Type B pancreatic cell (in vitro differentiated cells): ENCODE measurements at places on chromosomes 2 and 18. TPM values are rescaled to one million over a fixed set of nuclear protein-coding genes. Genes with fewer than 3 reads are reported as not detected.

- no peaks in the 10 kb centered on the region for H3K4me1 ChIP-seq
- no peak for DNase-seq
- peaks cover 3% of the 10 kb centered on the region for H3K36me3 ChIP-seq
- H3K27ac ChIP-seq = no peak overlapping the region
These were observed 83.6 kb downstream of the ACVR1 start for GRCh38 chr2:157792335-157793052.

Gene TMEM200C
- total RNA-seq = 3.0 and 26.1 TPM in 2 replicates

DNA sequence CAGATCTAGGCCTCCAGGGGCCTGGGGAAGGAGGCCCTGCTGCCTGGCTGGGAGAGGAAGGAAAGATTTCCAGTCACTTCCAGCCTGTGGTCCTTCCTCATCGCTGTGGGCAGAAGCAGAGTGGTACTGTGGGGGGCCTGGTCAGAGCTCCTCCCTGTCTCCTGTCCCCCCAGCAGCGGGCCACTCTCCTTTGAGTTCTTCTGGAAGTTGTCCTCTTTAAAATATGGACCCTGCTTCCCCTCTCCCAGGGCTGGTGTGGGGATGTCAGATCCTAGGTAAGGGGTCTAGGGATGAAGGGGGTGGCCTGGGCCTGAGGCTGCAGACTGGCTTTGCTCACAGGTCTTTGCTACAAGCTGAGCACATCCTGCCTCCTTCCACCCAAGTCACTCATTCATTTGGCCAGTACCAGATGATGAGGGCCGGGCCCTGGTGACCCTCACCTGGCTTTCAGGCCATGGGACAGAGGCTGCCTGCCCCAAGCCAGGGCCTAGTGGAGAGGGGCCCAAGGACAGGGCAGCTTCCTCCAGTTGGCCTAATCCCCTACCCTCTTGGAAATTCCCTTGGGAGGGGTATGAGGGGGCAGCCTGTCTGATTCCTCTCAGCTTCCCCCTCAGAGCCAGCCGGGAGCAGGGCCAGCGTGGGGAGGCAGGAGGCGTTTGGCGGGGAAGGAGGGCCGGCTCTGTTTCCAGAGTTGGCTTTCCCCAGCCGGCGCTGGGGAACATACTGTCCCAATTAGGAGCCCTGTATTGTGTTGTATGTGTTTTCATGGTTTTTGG is 231.9 kb downstream of the DYSF start:
- peaks cover 17% of the 10 kb centered on the region for H3K4me1 ChIP-seq
- DNase-seq = no peak
- no peak overlapping the region for H3K27ac ChIP-seq
- peaks cover 15% of the 10 kb centered on the region for H3K27me3 ChIP-seq

Gene NCKAP5
- 7.7 and 11.2 TPM in 2 replicates for total RNA-seq

- peak overlapping the region; percentile 40 for H3K4me3 ChIP-seq
- H3K27me3 ChIP-seq = no peaks in the 10 kb centered on the region
- DNase-seq = no peak
- no peaks in the 10 kb centered on the region for H3K36me3 ChIP-seq
These were observed 75.8 kb downstream of the SDC1 start for GRCh38 chr2:20148923-20149702.

- H3K27me3 ChIP-seq = peaks cover 40% of the 10 kb centered on the region
- peaks cover 22% of the 10 kb centered on the region for H3K4me1 ChIP-seq
- no peak for DNase-seq
- no peaks in the 10 kb centered on the region for H3K36me3 ChIP-seq
- no peak overlapping the region for H3K27ac ChIP-seq
These were observed 4.4 kb downstream of the NFATC1 start for GRCh38 chr18:79400091-79400590.

Gene DAW1
- total RNA-seq = 0.80 TPM in 1 of 2 replicates, not detected in the other

Gene AGXT
- total RNA-seq = 0.51 and 1.00 TPM in 2 replicates

DNA sequence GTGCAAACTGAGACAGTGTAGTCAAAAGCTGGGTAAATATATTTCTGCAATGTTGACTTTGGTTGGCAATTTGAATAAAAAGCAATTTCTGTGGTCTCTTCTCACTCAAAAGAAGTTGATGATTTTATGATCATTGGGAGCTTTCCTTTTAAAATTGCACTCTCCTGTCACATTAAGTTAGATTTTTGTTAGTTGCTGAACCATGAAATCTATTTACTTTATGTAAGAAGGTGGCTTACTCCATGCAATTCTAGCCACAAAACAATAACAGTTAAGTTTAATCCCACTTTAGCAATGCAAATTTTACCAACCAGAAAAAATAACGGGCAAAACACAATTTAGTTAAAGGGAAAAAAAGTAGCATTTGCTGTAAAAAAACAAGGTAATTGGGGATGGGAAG is 48.3 kb downstream of the DLGAP1 start:
- no peaks in the 10 kb centered on the region for H3K36me3 ChIP-seq
- no peak for DNase-seq
- no peaks in the 10 kb centered on the region for H3K27me3 ChIP-seq
- H3K4me1 ChIP-seq = no peaks in the 10 kb centered on the region

DNA sequence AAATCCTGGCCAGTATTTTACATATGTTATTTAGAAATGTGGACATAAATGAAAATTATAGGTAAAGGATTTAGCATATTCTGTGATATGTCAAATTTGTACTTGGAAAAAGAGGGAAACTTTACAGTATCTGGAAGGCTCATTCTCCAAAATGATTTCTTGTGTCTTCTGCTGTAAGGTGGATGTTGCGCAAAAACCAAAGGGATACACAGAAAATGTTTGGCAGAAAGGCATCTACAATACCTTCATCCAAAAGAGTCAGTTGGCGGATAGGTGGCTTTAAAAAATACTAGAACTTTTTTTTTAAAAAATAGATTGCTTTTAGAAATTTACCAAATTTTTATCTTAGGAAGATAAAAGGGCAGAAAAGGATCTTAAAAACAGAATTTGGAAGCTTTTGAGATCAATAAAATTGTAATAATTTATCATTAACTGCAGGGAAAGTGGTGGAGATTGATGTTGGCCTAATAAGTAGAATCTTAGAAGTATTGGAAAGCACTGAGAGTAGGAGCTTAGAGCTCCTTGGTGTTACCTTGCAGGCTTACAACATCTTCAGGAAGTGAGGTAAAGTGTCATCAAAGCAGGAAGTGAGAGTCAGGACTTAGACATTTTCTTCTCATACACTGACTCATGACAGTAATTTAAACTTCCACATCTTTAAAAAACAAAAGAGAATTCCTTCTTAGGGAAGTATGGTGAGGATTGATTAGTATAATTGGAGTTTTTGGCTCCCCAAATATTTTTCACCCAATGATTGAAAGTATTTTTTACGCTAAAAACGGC is 2.1 kb downstream of the NABP1 start:
- no peaks in the 10 kb centered on the region for H3K27me3 ChIP-seq
- H3K27ac ChIP-seq = peak overlapping the region; percentile 89
- H3K4me1 ChIP-seq = peaks cover 30% of the 10 kb centered on the region
- H3K36me3 ChIP-seq = peaks cover 15% of the 10 kb centered on the region

DNA sequence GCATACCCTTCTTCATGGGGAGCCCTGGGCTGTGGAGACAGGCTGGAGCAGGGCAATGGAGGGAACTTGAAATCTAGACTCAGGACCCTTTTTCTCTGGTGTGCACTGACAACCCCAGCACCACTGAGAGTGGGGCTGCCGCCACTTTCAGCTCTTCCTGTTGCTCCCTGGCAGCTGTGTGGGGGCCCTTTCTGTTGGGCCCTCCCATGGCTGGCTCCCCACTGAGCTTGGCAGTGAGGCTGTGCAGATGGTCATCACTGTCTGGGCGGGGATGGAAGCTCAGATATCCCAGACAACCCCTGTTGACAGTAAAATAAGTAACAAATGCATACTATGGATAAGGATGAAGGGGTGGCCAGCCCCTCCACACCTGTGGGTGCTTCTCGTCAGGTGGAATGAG is 6.7 kb downstream of the MYO7B start:
- peaks cover 14% of the 10 kb centered on the region for H3K4me1 ChIP-seq
- H3K27ac ChIP-seq = no peak overlapping the region

DNA sequence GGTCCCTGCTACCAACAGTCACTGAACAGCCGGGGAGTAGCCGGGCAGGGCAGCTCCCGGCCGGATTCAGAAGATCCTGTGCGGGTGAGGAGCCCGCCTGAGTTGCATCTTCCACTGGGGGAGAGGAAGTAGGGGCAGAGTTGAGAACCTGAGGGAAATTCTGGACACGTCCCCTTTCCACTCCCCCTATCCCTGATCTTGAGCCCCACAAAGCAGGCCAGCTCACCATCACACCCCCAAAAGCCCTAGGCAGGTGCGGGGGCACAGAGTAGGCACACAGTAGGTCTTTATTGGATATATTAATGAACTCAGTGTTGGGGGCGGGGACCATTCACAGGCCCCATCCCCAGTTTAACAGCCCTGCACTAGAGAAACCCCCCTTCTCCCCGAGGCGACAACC is 81.9 kb upstream of the UXS1 start:
- DNase-seq = no peak
- peaks cover 3% of the 10 kb centered on the region for H3K36me3 ChIP-seq
- no peak overlapping the region for H3K4me3 ChIP-seq
- peaks cover 33% of the 10 kb centered on the region for H3K4me1 ChIP-seq

- no peak for DNase-seq
- no peaks in the 10 kb centered on the region for H3K27me3 ChIP-seq
- no peak overlapping the region for H3K27ac ChIP-seq
- H3K36me3 ChIP-seq = peaks cover 7% of the 10 kb centered on the region
- H3K4me3 ChIP-seq = no peak overlapping the region
- peaks cover 10% of the 10 kb centered on the region for H3K4me1 ChIP-seq
These were observed 25.2 kb downstream of the MOCOS start for GRCh38 chr18:36212301-36213171.

- no peak overlapping the region for H3K27ac ChIP-seq
- no peaks in the 10 kb centered on the region for H3K27me3 ChIP-seq
- no peak for DNase-seq
- H3K36me3 ChIP-seq = no peaks in the 10 kb centered on the region
These were observed 90.1 kb downstream of the NFATC1 start for GRCh38 chr18:79485788-79486355.

DNA sequence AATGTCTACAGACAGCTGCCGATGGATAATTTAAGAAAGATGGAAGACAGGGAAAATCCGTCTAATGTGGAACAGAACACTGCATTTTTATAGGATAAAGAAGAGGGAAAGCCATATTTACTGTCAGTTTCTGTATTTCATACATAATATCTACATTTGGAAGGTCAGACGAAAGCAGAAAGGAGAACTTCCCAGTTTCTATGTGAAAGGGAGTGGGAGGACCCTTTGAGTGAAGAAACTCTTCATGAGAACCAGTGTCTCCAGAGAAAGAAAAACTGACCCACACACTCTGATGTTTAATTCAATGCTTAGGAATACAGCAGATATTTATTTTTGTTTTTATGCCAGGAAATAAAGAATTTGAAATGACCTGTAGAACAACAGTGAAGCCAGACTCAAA is 127.2 kb downstream of the CALCRL start:
- no peak overlapping the region for H3K27ac ChIP-seq
- no peak overlapping the region for H3K4me3 ChIP-seq
- H3K27me3 ChIP-seq = no peaks in the 10 kb centered on the region

GRCh38 chr2:70658476-70658875 is 104.8 kb upstream of the TGFA start:
- no peak overlapping the region for H3K4me3 ChIP-seq
- no peaks in the 10 kb centered on the region for H3K4me1 ChIP-seq
- H3K36me3 ChIP-seq = no peaks in the 10 kb centered on the region
- no peak for DNase-seq
- peaks cover 55% of the 10 kb centered on the region for H3K27me3 ChIP-seq

Gene TMEM178A
- total RNA-seq = 3.1 and 9.3 TPM in 2 replicates

Gene SERPINB11
- total RNA-seq = 1.3 and 1.4 TPM in 2 replicates

Gene CNTNAP5
- 3.3 and 5.0 TPM in 2 replicates for total RNA-seq

- no peak for DNase-seq
- H3K27ac ChIP-seq = no peak overlapping the region
- H3K4me3 ChIP-seq = no peak overlapping the region
- no peaks in the 10 kb centered on the region for H3K36me3 ChIP-seq
- H3K27me3 ChIP-seq = peaks cover 38% of the 10 kb centered on the region
- no peaks in the 10 kb centered on the region for H3K4me1 ChIP-seq
These were observed 20.5 kb upstream of the KIF1A start for GRCh38 chr2:240840435-240841060.

GRCh38 chr2:99688699-99689098 is 198.9 kb upstream of the REV1 start:
- DNase-seq = no peak
- H3K27ac ChIP-seq = no peak overlapping the region
- H3K4me1 ChIP-seq = peaks cover 8% of the 10 kb centered on the region
- no peaks in the 10 kb centered on the region for H3K36me3 ChIP-seq
- H3K27me3 ChIP-seq = no peaks in the 10 kb centered on the region
- no peak overlapping the region for H3K4me3 ChIP-seq

- no peak for DNase-seq
- H3K27ac ChIP-seq = peak overlapping the region; percentile 91
- no peaks in the 10 kb centered on the region for H3K27me3 ChIP-seq
These were observed 224.8 kb downstream of the NEDD4L start for GRCh38 chr18:58268849-58269248.

- peaks cover 13% of the 10 kb centered on the region for H3K4me1 ChIP-seq
- H3K27me3 ChIP-seq = peaks cover 10% of the 10 kb centered on the region
- DNase-seq = peak; percentile 68
These were observed 1.6 kb downstream of the NEU4 start for GRCh38 chr2:241810307-241811200.

Gene LBX2
- 1.5 and 2.8 TPM in 2 replicates for total RNA-seq

GRCh38 chr2:175575346-175576258 is 394.1 kb upstream of the ATP5MC3 start:
- no peaks in the 10 kb centered on the region for H3K36me3 ChIP-seq
- no peak overlapping the region for H3K27ac ChIP-seq
- no peak for DNase-seq

GRCh38 chr2:126504949-126505348 is 151.0 kb upstream of the GYPC start:
- peaks cover 21% of the 10 kb centered on the region for H3K27me3 ChIP-seq
- DNase-seq = no peak
- no peak overlapping the region for H3K4me3 ChIP-seq
- H3K4me1 ChIP-seq = peaks cover 22% of the 10 kb centered on the region
- H3K36me3 ChIP-seq = no peaks in the 10 kb centered on the region

GRCh38 chr18:58140387-58141325 is 96.6 kb downstream of the NEDD4L start:
- peaks cover 4% of the 10 kb centered on the region for H3K36me3 ChIP-seq
- peak overlapping the region; percentile 82 for H3K27ac ChIP-seq
- peaks cover 36% of the 10 kb centered on the region for H3K4me1 ChIP-seq
- H3K4me3 ChIP-seq = no peak overlapping the region
- H3K27me3 ChIP-seq = no peaks in the 10 kb centered on the region
- no peak for DNase-seq

Gene TMEM182
- total RNA-seq = 4.2 and 5.8 TPM in 2 replicates

DNA sequence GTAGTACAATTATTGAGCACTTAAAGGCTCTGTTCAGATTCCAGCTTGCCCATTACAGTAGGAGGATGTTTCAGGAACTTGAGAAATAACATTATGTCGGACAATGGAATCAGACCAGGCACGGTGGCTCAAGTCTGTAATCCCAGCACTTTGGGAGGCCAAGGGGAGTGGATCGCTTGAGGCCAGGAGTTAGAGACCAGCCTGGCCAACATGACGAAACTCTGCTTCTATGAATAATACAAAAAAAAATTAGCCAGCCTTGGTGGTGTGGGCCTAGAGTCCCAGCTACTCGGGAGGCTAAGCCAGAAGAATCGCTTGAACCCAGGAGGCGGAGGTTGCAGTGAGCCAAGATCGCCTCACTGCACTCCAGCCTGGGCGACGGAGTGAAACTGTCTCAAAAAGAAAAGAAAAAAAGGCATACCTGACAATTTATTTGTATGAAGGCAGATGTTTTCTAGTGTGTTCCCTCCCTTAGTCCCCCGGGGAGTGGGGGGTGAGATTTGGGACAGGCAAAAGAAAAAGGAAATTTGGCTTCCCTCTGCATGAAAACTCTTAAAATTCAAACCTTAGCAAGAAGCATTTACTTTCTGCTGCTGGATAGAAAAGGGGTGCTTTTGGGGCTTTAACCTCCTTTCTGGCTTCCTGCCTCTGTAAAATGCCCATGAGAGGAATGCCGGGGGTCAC is 13.7 kb upstream of the ZNF532 start:
- DNase-seq = no peak
- H3K36me3 ChIP-seq = no peaks in the 10 kb centered on the region
- H3K27ac ChIP-seq = peak overlapping the region; percentile 82
